ENCODE measurements at places on chromosomes 7 and 10.

DNA sequence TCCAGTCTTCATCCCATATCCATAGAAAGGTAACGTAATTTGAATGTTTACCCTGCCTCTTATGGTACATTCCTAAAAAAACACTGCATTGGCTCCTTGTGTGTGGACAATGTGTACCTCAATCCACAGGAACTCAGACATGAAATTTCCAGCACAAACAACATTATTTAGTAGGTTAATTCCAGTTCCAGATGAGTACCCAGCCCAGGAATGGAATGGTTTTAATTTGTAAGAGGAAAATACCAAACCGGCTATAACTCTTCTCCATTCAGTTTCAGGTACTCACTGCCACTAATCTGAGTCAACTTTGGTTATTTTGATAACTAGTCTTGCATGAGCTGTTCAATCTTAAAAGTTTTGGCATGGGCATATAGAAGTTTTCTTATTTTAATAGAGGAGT, 39.0 kb downstream of the TFPI2 start:
- no peak for DNase-seq

DNA sequence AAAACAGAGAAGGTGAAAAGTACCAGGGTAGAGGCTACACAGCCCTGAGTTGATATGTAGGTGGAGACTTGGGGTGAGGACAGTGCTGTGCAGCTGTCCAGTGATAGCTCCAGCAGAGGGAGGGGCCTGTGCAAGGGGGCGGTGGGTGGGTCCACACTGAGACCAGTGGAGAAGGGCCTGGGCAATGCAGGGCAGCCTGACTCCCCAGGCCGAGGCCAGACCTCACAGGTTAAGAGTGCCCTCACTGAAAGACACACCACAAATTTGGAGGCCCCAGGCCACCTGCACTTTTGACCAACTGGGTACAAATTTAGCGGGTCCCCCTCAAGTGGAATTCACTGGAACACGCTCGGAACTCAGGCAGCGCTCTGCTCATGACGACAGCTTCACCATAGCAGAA, 6.7 kb upstream of the RASGEF1A start:
- DNase-seq: no peak

DNA sequence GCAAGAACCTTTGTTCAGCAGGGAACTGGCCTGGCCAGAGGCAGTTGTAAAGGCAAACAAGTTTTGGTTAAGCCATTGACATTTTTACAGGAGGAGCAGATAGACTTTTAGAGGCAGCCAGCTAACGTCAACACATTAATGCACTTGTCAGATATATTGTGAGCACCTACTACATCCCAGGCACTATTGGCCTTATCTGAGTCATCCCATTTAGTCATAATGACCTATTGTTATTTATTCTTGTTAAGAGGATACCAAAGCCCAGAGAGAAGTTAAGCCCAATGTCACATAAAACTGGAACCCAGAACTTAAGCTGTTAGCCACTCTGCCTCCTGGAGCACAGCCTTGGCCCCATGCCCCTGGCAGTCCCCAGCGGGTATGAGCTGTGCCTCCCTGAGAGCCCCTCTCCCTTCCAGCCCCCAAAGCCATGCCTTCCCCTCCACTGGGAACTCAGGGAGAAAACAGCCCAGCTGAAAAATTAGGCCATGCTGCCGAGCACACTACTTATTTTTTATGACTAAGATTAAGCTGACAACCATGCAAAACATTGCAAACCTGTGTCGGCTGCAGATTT, 32.7 kb upstream of the TRIM8 start:
- no peak for DNase-seq

- no peak for DNase-seq
Observed at GRCh38 chr7:2195400-2196246, 37.1 kb downstream of the MAD1L1 start.

- DNase-seq: no peak
Observed at GRCh38 chr10:105259201-105259600, 618.1 kb downstream of the SORCS3 start.

DNA sequence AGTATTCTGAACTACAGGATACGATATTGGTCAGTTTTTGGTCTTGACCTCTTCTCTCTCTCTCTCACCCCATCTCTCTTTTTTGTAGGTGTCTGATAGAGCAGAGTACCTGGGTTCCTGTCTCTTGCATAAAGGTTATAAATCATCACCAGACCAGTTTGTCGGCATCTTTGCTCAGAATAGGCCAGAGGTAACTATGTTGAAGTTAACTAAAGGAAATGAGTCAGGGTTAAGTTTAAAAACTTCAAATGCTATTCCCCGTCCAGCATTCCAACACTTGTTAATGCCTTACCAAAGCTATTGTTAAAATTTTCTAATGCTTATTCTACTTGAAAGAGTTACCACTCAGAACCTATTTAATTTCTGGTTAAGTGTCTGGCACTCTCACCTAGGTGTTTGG, 30.7 kb downstream of the ACSL5 start:
- DNase-seq: no peak

DNA sequence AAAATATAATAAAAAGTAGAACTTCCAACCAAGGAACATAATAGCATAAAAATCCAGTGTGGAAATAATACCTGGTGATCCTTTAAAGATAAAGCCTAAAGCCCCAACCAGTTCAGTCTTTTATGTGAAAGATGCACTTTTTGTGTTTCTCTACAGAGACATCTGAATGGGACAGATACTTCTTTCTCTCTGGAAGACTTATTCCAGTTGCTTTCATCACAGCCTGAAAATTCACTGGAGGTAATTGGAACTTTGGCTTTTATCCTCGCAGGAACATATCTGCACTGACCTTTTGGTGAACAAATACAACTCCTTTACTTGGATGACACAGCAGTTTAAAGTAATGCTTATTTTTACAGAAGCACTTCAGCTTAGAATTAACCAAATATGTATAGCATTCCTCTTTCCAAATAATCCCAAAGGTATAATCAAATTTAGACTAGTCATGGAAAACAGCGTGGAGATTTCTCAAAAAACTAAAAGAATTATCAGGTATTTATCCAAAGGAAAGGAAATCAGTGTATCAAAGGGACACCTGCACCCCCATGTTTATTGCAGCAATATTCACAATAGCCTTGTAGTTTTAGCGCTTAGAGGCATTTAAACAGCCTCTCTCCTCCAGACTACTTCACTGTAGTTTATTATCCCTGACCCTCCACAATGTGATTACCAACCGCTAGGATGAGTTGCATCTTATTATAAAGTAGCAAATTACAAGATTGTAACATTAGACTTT, 16.8 kb downstream of the HNRNPA2B1 start:
- no peak for DNase-seq

GRCh38 chr7:8639668-8640067, 206.3 kb downstream of the NXPH1 start:
- DNase-seq: no peak

Data from skin of body (tissue), 3 donors.